ENCODE measurements at places on chromosomes 2 and 18.

- DNase-seq, result no peak
Observed at GRCh38 chr2:191618786-191619185, 59.1 kb upstream of the NABP1 start.

GRCh38 chr2:36513661-36514060, 84.3 kb downstream of the FEZ2 start:
- no peak for DNase-seq

GRCh38 chr2:173982918-173983317, 17.7 kb upstream of the SP3 start:
- no peak for DNase-seq

GRCh38 chr2:134198006-134198634, 55.8 kb upstream of the MGAT5 start:
- DNase-seq, result no peak

- DNase-seq, result no peak
Observed at GRCh38 chr18:3460823-3461398, 10.9 kb downstream of the TGIF1 start.

GRCh38 chr2:6082625-6083018, 390.4 kb downstream of the SOX11 start:
- no peak for DNase-seq

DNA sequence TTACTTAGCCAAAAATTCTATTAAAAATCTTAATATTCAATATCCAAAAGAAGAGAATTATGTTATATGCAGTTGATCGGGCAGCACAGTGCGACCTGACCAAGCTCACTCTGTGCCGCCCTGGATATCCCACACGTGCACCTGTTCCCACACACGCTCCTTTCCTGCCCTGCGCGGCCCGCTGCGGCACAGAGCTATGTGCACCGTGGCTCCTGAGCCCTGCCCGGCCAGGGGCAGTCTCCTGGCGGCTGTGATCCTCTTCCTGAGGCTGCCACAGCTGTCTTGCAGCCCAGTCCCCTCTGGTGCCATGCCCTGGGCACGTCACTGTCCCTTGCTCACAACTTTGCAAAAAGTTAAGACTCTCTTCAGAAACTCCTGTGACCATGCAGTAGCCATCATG, 29.3 kb downstream of the TRAPPC12 start:
- no peak for DNase-seq

DNA sequence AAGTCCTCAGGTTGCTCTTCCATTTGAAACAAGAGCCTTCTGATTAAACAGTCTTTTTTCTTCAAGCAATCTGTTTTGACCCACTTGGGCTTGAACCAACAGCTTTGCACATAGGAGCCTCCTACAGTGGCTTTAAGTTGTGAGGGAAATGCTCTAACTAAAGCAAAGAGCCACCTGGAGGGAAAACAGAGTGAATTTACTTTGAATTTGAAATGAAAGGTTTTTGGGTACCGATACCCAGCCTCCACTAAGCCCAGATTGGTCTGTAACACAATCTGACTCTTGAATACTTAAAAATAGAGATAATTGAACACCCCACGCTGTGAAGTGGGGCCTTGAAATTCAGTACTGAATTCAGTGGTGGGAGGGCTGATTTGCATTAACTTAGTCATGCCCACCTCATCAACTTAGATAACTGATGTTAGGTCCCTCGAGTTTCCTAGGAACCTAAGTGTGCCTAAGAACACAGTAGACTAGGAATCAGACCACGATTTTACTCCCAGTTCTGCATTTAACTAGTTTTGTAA, 56.3 kb upstream of the ACVR1C start:
- DNase-seq, result peak; percentile 36

DNA sequence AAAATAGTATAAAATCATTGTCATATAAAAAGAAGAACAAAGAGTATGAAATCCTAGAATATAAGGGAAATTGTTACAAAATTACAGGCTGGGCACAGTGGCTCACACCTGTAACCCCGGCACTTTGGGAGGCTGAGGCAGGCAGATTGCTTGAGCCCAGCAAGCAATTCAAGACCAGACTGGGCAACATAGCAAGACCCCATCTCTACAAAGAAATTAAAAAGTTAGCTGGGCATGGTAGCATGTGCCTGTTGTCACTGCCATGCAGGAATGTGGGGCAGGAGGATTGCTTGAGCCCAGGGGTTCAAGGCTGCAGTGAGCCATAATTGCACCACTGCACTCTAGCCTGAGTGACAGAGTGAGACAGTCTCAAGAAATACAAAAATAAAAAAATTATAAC, 44.8 kb downstream of the NAPG start:
- DNase-seq, result no peak

DNA sequence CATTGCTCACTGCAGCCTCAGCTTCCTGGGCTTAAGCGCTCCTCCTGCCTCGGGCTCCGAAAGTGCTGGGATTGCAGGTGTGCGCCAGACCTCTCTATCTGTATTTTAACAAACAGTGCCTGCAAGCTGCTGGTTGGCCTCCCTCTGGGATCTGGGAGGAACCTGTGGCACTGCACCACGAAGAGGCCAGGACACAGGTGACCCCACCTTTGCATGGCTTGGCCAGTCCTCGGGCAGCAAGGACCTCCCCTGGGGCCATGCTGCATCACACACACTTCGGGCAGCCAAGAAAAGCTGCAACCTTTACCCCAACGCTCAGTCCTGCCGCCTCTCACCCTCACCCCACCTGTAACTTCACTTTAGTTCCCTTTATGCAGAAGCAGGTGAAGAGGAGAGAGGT, 70.0 kb downstream of the PXDN start:
- DNase-seq, result no peak

DNA sequence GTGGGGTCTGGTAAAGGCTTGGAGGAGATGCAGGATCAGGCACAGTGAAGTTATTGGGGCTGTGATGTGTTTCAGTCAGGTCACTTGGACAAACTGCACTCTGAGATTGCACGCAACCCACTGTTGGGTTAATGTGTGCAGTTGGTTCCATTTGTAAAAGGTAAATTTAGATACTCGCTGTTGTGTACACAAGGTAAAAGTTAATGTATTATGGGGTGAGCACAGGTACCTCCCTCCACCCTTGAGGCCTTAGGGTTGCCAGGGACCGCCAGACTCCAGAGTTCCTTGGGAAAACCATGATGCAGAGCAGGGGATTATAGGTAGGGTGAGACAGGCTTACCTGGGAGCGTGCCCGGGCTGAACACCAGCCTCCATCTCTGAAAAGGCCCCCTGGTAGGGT, 20.1 kb downstream of the IMPA2 start:
- no peak for DNase-seq

DNA sequence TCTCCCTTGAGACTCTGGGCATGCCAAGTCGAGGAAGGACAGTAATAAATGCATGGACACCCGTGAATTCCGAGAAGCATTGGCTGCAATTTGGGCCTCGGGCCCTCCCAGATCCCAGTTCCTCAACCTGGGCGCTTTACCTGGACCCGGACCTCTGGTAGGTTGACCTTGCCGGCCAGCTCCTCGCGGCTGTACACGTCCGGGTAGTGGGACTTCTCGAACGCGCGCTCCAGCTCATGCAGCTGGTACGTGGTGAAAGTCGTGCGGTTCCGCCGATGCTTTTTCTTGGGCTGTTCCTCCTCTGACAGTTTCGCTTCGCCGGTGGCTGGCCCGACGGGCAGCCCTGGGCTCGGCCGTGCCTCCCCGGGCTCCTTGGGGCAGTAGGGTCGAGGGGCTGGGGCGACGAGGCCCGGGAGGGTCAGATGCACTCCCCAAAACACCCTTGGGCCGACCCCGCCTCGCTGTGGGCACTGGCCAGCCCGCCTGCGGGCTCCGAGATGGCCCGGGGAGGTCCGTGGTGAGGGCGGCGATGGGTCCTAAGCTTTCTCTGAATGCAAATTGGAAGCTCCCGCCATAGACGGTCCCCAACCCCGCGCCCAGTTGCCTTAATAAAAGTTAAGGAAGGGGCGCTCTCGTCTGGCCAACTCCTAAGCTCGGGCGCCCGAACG, 899 bp downstream of the RAX start:
- no peak for DNase-seq

DNA sequence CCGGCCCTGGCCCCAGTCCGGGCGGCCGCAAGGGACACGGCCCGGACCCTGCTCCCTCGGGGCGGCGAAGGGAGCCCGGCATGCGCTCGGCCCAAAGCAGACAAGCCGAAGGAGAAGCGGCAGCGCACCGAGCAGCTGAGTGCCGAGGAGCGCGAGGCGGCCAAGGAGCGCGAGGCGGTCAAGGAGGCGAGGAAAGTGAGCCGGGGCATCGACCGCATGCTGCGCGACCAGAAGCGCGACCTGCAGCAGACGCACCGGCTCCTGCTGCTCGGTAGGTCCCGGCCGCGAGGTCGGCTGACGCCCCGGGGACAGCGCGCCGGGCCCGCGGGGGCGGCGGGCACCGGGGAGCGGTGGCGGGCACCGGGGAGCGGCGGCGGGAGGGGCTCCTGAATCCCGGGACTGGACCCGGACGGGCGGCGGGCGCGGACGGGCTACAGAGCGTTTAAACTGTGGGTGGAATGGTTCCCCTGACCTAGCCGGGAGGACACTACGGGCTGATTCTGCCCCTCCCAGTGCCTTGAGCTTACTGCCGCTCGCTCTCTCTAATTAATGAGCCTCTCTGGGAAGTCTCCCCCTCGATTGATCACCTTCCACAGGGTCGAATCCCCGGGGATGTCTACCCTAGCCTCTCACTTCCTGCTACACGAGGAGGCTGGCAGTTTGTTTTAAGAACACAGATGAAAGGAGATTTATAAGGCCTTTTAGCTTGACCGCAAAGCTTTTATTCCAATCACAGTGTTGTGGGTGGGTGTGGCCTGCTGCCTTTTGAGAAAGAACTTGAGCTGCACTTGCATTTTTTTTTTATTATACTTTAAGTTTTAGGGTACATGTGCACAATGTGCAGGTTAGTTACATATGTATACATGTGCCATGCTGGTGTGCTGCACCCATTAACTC, 853 bp downstream of the GNAL start:
- DNase-seq, result no peak

DNA sequence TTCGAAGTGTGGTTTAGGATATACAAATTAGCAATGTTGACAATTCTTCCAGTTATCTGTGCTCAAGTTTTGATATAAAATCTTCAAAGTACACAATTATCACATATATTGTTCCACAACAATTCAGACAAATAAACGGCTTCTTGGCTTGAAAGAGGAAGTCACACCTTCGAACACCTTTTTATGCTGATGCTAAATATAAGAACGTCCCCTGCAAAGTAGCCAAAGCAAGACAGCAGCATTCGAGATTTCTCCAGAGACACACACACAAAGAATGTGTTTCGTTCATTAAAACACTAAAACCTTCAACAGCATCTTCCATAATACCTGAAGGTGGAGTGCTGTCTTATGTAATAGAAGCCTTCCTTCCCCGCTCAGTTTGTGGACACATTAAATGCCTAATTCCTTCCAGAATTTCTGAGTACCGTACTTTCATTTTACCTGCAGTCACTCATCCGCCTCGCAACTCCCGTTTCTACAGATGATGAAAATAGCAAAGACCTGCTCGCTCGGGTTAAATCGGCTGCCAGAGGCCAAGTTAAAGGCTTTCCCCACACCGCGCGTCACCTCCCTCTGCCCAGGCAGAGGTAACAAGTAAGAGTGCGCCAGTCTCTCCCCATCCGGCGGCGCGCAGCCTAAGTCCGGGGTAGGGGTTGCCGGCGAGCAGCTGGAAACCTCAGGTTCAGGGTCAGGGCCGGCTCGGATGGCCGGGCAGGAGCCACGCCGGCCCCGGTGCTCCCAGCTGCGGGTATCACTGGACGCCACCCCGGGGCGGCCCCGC, 847 bp downstream of the SERPINE2 start:
- DNase-seq, result peak; percentile 45

- peak; percentile 30 for DNase-seq
Observed at GRCh38 chr2:219230059-219230540, 494 bp downstream of the ANKZF1 start.

GRCh38 chr2:239257511-239257937, 143.3 kb downstream of the HDAC4 start:
- DNase-seq, result no peak

DNA sequence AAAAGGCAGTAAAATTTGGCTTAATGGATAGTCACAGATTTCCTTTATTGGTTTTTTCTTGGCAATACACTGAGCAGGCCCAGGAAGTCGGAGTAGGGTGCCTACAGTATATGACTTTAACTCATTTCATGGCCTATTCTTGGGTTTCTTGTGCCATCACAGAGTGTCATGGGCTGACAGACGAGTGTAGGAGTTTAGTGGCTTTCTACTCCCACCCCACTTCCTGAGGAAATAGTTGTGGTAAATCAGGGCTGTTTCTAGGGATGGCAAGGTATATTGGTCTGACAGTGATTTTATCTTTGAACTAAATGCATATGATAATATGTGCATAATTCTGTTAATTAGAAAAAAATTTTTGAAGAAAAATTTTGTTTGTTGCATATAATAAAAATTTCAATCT, 100.1 kb downstream of the PLCL1 start:
- no peak for DNase-seq

- no peak for DNase-seq
Observed at GRCh38 chr2:12035029-12035720, 288.7 kb downstream of the LPIN1 start.

DNA sequence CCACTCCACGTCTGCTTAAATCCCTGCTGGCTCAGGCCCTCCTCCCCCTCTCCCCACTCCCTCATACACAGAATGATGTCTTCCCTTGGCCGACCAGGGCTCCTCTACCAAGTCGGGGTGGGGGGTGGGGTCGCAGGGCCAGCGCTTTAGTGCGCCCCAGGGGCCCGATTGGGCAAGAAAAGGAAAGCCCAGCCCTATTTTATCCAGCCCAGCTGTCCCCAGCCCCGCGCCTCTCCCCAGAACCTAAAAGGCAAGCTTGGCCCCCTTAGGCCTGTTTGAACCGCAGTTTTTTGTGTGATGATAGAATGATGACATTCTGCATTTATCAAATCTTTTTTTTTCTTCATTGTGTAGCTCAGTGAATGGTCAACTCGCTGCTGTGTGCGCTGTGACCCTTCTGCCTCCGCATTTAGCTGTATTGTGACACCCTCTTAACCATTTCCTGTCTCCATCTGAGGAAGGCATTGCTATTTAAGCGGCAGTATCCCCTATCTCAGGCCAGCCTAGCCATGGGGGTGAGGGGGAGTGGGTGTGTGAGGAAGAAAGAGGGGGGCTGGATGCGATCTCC, 231.4 kb downstream of the HAUS1 start:
- peak; percentile 54 for DNase-seq

DNA sequence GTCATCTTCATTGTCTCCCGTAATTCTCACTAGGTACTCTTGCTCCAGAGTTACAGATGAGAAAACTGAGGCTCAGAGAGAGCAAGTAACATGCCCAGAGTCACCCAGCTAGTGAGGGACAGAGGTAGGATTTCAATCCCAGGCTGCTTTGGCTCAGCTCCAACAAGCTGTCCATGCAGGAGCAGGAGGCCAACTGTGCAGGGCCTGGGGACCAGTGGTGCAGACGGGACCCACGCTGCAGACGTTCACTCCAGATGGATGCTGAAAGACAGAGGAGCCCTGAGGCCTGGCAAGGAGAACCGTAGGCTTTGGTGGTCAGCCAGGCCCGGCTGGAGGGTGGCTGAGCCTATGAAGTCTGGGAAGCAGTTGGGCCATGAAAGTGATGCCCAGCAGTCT, 102.6 kb downstream of the MCFD2 start:
- DNase-seq, result peak; percentile 59

GRCh38 chr2:202400941-202401340, 24.8 kb downstream of the BMPR2 start:
- DNase-seq, result no peak

Data from NCI-H524 (cell line).